ENCODE measurements at places on chromosomes 5 and 9. TPM values are rescaled to one million over a fixed set of nuclear protein-coding genes. Genes with fewer than 3 reads are reported as not detected.

The SLC6A18 gene
- not detected for total RNA-seq

DNA sequence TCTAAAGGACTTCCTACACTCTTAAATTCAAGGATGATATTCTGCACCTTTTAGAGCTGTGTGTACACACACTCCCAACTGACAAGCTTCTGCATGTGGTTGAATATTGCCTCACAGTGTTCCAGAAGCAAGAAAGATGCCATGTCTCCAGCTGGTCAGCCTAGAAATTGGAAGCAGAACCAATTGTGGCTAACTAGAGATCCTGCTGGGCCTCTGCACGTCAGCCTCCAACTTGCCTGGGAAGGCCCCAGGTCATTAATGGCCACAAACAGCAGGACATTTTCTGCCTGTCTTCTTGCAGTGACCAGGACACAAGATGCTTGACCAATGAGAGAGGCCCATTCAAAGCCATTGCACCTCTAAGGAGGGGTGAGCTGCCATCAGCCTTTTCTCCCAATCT, 571.9 kb upstream of the BRINP1 start:
- DNase-seq = no peak

GRCh38 chr5:32172923-32173266, 1.2 kb downstream of the GOLPH3 start:
- no peak for DNase-seq

DNA sequence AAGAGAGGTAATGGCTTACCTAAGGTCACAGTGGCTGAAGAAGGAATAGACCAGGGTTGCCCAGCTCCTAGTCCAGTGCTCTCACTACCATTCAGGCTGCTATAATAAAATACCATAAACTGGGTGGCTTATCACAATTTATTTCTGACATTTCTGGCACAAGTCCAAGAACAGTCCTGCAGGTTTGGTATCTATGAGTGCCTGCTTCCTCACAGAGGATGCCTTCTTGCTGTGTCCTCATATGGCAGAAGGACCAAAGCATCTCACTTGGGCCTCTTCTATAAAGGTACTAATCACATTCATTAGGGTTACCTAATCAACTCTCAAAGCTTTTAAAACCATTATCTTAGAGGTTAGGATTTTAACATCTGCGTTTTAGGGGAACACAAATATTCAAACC, 17.2 kb downstream of the STARD4 start:
- DNase-seq = no peak

DNA sequence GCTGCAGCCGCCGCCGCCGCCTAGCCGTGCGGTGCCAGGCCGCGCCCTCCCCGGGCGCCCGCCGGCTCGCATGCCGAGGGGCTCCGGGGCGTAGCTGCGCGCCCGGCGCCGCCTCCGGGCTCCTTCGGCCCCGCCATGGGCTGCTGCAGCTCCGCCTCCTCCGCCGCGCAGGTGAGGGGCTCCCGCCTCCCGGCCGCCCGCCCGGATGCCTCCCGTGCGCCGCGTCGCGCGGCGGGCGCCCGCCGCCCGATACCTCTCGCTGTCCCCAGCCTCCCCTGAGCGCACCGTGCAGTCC, 230 bp downstream of the SLC44A1 start:
- DNase-seq = no peak

GRCh38 chr9:7970681-7971330, 171.2 kb upstream of the DMAC1 start:
- DNase-seq = no peak

DNA sequence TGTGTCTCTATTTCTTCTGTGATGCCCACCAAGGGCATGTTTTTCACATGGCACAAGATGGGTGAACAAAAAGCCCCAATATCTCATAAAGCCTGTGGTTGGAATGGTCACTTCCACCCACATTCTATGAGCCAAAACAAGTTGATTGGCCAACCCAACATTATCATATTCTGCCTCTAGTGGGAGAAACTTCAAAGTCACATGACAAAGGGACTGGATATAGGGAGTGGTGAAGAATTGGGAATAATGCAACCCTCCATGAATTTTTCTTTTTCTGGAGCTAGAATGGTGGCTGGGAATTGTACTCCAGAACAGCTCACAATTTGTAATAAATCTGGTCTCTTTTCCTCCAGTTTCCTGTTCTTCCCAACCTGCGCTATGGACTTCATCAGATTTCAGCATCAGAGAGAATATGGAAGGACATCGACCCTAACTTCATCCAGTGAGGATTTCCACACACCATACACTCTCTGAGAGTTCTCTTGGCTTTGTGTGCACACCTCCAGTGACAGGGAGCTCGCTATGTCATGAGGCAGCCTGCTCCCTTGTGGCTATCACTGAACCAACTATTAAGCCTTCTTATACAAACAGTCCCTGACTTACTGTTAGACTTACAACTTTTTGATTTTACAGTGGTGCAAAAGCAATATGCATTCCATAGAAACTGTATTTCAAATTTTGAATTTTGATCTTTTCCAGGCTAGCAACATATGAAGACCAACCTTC, 12.0 kb upstream of the B4GALT1 start:
- no peak for DNase-seq
